ENCODE measurements at places on chromosomes 2 and 18.

- DNase-seq: no peak
These were observed 31.5 kb downstream of the NDC80 start for GRCh38 chr18:2602844-2603243.

GRCh38 chr2:143949121-143949848 is 570.6 kb downstream of the ZEB2 start:
- no peak for DNase-seq

- DNase-seq: no peak
These were observed 185.8 kb upstream of the ACAA2 start for GRCh38 chr18:49999128-49999527.

GRCh38 chr18:77098538-77099174 is 33.9 kb downstream of the MBP start:
- no peak for DNase-seq

DNA sequence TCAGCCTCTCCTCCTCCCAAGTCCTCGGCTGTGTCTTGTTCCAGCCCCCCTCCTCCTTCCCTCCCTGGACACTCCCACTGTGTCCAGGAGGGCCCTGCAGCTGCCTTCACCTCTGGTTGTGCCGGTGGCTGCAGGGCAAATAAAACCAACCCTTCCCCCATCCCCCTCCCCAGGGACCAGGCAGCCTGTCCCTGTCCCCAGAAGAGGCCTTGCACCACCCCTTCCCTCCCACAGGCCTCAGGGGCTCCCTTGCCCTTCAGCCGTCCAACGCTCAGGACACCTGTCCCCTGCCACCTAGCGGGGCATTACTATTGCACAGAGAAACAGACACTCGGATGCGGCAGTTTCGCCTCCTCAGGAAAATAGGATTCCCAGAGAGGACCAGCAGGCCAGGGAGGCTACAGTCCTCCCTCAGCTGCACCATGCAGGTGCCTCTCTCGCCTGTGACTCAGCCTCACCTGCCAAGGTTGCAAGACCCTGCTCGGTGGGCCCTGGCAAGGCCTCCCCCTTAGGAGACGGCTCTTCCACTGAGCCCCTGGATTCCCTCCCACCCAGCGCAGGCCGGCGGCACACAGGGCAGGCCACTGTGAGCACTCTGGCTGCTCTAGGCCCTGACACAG is 5.5 kb upstream of the GPC1 start:
- DNase-seq: no peak

GRCh38 chr2:109459485-109459884 is 154.3 kb downstream of the SEPTIN10 start:
- DNase-seq: no peak

GRCh38 chr2:46332686-46333281 is 35.6 kb downstream of the EPAS1 start:
- no peak for DNase-seq

DNA sequence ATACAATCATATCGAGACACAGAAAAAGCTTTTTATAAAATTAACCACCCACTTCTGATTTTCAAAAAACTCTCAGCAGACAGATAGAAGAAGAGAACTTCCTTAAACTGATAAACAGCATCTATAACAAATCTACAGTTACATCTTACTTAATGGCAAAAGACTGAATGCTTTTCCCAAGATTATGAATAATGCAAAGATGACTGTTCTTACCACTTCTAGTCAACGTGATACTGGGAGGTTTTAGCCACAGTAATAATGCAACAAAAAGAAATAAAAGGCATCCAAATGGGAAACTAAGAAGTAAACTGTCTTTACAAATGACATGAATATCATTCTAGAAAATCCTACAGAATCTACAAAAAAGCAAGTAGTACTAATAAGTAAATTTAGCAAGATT is 58.0 kb upstream of the TMEM247 start:
- DNase-seq: no peak

- DNase-seq: no peak
These were observed 118.8 kb downstream of the ABCA12 start for GRCh38 chr2:215019521-215020145.

- no peak for DNase-seq
These were observed 112.9 kb downstream of the CSRNP3 start for GRCh38 chr2:165582409-165582808.

DNA sequence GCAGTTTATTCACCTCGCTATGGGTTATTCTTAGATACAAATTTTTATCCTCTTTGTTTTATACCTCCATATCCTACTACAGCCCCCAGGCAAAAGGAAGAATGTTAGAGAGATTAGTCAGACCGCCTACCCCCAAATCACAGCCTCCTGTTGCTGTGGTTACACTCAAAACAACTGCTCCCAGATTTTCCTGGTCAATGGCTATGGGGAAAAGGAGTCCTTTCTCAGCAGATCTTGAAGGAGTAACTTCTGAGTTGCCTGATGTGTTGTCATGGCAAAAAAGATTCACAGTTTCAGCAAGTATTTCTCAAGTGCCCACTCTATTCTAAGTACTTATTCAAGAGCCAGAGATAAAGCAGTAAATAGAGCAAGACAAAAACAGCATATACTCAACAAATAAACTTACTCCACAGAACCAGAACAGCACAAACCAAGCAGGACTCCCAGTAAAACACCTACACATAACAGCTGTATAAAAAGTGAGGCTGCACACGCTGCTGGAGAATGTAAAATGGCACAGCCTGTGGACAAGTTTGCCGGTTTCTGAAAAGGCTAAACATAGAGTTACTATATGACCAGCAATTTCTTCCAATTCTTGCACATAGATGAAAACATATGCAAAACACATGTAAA is 104.8 kb downstream of the NOL10 start:
- DNase-seq: no peak

- no peak for DNase-seq
These were observed 428.3 kb downstream of the MBD2 start for GRCh38 chr18:53796040-53796729.

- DNase-seq: no peak
These were observed 303.2 kb upstream of the REV1 start for GRCh38 chr2:99793022-99793421.

GRCh38 chr2:217371781-217372213 is 511.9 kb upstream of the TNP1 start:
- DNase-seq: no peak

GRCh38 chr2:240235149-240235803 is 94.8 kb upstream of the OTOS start:
- no peak for DNase-seq

DNA sequence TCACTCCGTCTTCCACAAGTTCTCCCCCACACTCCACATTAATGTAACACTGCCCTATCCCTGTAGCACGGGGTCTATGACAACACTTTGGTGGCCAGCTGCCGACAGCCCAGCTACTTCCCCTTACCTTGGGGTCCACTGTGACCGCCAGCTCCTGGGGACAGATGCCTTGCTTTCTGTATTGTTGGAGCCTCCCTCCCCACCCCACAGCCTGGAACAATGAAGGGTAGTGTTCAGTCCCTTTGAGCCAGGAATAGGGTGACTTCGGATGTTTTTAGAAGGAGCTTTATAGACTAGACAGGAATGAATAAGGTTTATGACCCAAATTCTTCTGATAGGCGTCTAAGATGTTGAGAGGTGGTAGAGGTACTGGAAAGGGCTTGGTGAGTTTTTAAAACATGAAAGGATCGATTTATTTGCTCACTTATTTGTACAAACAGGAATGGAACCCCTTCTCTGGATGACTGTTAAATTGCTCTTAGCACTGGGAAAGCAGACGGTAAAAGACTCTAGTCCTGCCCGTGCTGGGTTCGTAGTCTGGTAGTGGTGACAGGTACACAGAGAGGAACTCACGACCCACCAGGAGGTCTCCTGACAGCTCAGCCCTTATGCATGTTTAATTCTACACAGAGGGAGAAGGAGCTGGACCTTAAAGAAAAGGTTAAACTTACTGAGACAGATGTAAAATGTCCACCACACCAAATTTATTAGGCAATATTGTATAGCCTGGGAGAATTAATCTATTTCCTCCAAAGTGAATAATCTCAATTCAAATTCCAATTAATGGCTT is 90.9 kb downstream of the MYCN start:
- no peak for DNase-seq

DNA sequence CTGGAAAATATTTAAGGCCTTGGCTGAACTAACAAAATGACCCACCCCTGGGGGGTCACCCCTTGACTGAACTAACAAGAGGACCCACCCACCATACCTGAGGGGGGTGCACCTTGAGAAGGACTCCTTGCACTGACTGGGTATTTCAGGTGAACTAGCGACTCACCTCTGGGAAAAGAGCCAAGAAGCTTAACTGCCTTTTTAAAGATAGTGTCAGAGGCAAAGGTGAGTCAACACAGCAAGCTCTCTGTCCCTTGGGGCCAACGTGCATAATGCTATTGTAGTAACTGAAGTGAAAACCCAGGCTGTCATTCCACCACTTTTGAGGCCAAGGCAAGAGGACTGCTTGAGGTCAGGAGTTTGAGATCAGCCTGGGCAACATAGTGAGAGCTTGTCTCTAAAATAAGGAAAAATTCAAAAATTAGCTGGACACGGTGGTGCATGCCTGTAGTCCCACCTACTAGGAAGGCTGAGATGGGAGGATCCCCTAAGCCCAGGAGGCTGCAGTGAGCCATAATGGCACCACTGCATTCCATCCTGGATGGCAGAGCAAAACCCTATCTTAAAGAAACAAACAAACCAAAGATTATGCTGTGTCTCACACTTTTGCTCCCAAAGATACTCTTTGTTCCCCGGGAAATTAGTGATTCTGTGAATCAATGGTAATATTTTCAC is 36.4 kb upstream of the ZCCHC2 start:
- no peak for DNase-seq

GRCh38 chr18:74525741-74526140 is 8.6 kb upstream of the CNDP1 start:
- DNase-seq: no peak

GRCh38 chr2:118269408-118270051 is 181.3 kb downstream of the INSIG2 start:
- DNase-seq: no peak

GRCh38 chr18:32289483-32290075 is 99.7 kb downstream of the MEP1B start:
- DNase-seq: no peak

DNA sequence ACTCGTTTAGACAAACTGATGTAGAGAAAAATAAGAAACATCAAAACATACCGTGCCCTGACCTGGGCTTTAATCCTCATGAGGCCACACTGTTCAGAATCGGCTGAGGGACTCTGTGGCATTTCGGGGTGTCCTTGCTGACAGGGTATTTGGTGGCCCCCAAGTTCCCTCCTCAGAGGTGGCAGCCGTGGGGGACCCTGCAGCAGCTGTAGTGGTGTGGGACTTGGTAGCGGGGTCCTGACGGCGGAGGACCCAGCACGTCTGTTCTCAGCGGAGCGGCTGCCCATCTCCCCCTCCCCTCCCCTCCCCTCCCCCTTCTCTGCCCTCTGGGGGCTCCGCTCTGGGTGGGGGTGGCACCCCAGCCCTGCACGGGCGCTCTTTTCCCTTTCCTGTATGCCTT is 18.4 kb downstream of the KCNG2 start:
- no peak for DNase-seq

GRCh38 chr2:16691261-16691660 is 25.6 kb upstream of the CYRIA start:
- no peak for DNase-seq

GRCh38 chr2:79593237-79593867 is 80.5 kb downstream of the CTNNA2 start:
- DNase-seq: no peak

GRCh38 chr18:57002627-57003026 is 144.3 kb upstream of the BOD1L2 start:
- no peak for DNase-seq

DNA sequence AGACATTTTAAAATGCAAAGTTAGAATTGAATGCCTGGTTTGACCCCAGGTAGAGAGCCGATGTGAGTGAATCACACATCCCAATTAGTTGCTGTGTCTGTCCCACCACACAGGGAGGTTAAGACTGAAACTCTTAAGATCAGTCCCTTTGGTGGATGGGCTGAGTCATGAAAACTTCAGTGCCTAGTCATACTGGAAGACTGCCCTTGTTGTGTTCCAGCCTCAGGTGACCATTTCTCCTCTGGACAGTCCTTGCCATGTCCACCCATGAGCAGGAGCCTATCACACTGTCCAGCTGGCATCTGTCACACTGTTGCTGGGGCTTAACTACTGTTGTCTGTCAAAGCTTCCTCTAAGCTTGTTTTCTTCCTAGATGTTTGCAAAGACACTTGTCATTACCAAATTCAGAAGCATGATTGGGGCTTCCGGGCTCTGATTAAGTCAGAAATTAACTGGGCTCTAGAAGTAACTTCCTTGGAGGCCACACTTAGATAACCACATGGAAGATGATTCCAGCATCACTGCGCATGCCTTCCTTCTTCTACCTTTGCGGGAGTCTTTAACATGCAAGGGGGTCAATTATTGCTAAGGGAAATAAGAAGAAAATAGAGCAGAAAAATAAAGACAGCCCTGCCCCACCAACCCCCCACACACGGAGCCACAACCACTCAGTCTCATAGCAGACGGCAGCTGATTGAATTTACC is 21.3 kb downstream of the CYRIA start:
- DNase-seq: no peak

GRCh38 chr2:121086450-121086849 is 198.6 kb downstream of the TFCP2L1 start:
- no peak for DNase-seq
